ENCODE measurements at places on chromosomes 13 and 19. TPM values are rescaled to one million over a fixed set of nuclear protein-coding genes. Genes with fewer than 3 reads are reported as not detected.

GRCh38 chr13:42847891-42848663, 66.7 kb downstream of the FAM216B start:
- DNase-seq = no peak

DNA sequence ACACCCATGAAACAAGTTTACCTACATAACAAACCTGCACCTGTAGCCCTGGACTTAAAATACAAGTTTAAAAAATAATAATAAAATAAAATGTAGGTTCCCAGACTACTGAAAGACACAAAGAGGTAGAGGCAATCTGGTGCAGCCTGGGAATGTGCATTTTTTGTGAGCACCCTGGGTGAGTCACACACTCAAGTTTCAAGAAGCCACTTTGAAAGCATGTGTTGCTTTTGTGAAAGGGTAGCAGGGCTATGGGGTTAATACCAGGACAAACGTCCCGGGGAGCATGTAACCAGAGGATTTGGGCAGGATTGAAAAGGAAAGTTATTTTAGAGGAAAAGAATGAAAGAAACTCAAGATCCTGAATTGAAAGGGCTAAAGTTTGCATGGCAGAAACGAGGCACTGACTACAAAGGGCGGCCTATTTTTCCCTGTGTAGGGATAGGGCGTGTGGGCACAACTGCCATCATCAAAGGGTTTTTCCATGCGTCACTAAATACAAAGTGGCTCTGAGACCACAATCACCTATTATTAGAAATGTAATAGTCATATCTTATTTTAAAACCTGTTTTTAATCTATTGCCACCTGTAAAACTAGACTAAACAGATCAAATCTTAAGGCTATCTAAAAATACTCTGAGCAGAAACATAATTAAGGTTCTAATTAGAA, 314.9 kb downstream of the COG6 start:
- DNase-seq = no peak

GRCh38 chr13:67084066-67084465, 146.1 kb downstream of the PCDH9 start:
- no peak for DNase-seq

MAST3 gene
- total RNA-seq = 16.1 TPM

ERICH6B gene
- total RNA-seq = not detected

- peak; percentile 55 for DNase-seq
These were observed 154.2 kb upstream of the MAB21L1 start for GRCh38 chr13:35630551-35631275.

- no peak for DNase-seq
These were observed 331.7 kb downstream of the LIG4 start for GRCh38 chr13:107883561-107884175.

DNA sequence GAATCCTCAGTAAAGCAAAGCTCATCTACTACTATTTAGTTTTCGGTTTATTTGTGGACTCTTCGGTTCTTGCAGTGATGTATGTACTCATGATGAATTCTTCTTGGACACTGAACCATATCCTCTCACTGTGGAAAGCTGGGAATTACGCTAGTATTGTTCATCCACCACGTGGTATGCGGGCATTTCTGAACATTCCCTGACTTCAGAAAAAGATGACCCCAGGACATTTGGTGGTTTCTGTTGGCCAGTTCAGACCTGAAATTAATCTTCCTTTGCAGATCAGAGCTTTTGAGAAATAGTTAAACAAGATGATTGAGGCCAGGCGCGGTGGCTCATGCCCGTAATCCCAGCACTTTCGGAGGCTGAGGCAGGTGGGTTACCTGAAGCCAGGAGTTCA, 25.3 kb upstream of the FBN3 start:
- DNase-seq = peak; percentile 6

DNA sequence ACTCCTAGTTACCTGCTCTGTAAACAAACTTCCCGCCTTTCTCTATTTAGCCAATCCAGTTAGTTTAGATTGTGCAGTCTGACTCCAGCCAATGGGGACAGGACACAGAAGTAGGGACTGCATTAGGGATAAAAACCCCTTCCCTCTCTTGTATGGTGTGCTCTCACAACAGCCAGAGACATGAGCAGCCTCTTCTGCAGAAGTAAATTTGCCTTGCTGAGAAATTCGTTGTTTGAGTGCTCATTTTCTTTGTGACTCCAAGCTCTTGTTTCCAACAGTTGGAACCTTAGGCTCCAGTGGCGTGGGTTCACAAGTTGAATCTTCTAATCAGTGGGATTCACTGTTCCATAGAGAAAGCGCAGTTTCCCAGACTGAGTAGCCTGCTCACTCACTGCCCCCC, 66.1 kb downstream of the ZNF93 start:
- no peak for DNase-seq

- peak; percentile 96 for DNase-seq
These were observed 6.1 kb upstream of the ECH1 start for GRCh38 chr19:38837656-38838121.

DNA sequence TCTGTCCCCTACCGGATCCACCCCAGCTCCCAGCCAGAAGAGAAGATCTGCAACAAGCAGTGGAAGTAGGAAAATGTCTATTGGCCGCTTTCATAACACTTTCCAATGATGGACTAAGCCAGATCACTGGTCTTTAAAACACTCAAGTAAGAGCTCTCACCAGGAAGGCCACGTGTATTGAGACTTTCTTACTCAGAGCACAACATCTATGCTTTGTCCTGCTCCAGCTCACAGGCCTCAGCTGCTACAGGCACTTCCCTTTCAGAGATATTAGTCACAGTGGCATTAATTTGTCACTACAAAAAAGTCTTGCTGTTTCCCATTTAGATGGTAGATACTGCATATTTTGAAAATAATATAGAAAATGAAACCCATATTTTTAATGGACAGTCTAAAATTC, 164.2 kb downstream of the ABCC4 start:
- DNase-seq = peak; percentile 39

NUP58 gene
- total RNA-seq = 45.5 TPM

ATP12A gene
- not detected for total RNA-seq

NLRP5 gene
- total RNA-seq = not detected

BST2 gene
- not detected for total RNA-seq

SLC25A23 gene
- total RNA-seq = 23.2 TPM

DNA sequence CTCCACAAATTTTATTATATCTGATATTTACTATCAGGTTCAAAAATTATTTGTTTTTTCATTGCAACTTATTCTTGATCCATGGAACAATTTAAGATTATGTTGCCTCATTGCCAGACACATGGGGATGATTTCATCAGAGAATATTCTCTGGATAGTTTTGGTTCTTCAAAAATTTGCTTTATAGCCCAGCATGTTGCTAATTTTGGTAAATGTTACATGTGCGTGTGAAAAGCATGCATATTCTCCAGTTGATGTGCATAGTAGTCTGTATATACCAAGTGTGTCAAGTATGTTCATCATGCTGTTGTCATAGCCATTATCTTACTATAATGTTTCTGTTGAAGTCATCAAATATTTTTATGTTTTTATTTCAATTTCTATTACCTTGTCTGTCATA, 122.3 kb downstream of the RFC3 start:
- no peak for DNase-seq

GRCh38 chr13:106683179-106683578, 115.2 kb upstream of the ARGLU1 start:
- no peak for DNase-seq

Data from HFFc6 (cell line).